Thyroid gland (tissue), 4 donors: ENCODE measurements at places on chromosomes 5 and 9.

DNA sequence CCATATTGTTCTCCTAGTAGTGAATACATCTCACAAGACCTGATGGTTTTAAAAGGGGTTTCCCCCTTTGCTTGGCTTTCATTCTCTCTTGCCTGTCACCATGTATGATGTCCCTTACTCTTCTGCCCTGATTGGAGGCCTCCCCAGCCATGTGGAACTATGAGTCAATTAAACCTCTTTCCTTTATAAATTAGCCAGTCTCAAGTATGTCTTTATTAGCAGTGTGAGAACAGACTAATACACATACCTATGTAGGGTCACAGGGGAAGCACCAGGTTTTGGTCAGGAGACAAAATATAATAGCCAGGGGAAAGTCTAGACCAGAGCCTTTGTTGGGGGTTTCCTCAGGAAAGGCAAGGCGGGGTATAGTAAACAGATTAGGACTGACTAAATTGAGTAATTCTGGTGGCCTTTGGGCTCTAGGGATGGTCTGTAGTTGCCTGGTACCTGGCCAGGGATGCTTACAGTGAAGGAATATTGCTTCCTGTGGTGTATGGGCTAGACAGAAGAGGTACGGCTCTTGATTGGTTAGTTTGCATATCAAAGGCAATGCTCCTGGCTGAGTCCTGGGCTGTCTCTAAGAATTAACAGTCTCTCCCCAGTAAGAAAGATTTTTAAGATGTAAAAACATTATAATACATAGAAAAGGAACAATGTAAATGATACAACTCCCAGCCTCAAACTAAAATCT is 254.5 kb downstream of the ELAVL2 start:
- DNase-seq, result no peak

DNA sequence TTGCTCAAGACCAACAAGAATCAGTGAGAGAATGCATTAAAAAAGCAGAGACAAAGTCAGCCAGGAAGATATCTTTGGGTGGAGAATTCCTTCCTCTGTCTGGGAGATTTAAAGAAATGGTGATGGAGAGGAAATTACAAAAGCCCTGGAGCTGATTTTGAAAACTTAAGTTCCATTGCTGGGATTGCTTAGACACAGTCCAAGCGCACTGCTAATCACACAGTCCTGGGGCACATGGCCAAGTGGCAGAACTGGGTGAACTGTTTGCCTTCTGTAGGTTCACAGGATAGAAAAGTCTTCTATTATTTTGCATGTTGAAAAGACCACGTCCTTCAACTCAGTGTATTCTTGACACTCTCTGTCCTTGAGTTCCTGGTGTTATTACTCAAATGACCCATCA is 284.9 kb upstream of the FBXL7 start:
- DNase-seq, result no peak

DNA sequence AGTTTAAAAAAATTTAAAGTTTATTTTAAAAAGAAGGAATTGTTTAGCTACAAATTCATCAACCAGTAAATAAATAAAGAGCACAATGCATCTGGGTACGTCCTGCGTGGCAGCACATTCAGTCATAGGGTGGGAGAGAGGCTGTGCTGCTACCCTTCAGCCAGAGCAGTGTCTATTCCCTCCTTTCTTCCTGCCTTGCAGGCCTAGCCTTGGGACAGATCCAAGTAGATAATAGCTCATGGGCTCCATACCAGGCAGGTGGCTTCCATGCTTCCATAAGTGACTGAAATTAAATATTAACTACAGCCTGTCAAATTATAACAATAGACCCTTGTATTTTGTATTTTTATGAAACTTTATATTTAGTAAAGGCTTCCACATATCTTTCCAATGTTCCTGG is 408.3 kb upstream of the RGMB start:
- DNase-seq, result no peak

- no peak for DNase-seq
Observed at GRCh38 chr5:90830058-90830457, 271.5 kb downstream of the ADGRV1 start.

DNA sequence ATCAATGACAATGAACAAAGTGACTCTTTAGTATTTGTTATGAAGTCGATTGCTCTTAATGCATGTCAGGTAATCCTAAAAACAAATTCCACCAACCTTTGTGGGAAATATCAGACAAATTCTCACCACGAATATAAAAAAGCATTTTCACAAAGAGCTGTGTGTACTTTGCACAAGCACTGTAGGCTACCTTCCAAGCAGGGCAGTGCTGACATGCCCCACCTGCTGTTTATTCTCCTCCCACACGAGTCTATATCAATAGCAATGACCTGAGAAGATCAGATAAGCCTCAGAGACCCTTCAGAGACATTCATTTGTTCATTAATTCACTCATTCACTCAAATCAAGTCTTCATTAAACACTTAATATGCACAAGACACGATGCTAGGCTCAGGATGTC is 469.1 kb downstream of the ZSWIM6 start:
- DNase-seq, result peak; percentile 32

- DNase-seq, result no peak
Observed at GRCh38 chr5:178424810-178425177, 165.4 kb downstream of the COL23A1 start.

- DNase-seq, result no peak
Observed at GRCh38 chr5:88743231-88743834, 139.7 kb downstream of the MEF2C start.

DNA sequence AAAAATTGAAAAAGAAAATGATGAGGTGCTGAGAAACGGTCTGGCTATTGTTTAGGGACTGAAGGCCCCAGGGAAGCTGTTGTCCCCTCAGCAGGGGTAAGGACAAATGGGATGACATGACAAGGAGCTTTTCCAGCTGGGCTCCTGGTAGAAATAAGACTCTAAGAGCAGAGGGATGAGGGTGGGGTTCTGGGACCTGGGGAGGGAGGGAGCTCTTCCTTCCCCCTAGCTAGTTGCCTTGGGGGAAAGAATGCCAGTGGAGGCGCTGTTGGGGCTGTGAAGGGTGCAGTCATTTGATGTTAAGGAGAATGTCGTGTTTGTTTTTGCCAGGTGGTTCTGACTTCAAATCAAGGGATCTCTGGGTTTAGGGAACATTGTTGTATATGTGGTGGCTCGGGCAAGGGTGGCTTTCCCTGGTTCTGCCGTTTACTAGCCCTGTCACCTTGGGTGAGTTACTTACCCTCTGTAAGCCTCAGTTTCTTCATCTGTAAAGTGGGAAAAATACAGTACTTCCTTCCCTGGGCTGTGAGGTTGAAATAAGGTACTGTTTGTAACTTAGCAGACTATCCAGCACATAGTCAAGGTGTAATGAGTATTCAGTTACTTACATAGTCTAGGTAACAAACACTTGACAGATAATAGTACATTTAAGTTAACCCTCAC is 47.8 kb downstream of the WWC1 start:
- DNase-seq, result no peak

DNA sequence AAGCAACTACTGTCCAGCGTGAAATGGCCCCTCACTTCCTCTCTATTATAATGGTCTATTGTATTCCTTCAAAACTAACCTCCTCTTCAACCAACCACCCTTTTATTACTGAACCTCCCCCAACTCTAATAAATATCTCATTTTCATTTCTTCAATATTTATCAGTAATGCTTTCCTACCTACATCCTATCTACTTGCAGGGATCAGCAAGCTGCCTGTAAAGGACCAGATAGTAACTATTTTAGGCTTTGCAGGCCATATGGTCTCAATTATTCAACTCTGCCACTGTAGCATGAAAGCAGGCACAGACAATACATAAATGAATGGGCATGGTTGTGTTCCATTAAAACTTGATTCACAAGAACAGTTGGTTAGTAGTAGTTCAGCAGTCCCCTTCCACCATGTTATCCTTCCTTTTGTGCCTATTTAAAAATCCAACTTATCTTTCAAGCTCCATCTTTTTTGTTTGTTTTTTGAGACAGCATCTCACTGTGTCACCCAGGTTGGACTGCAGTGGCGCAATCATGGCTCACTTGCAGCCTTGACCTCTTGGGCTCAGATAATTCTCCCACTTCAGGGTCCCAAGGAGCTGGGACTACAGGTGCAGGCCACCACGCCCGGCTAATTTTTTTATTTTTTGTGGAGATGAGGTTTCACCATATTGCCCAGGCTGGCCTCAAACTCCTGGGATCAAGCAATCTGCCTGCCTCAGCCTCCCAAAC is 45.8 kb downstream of the PCDHGC5 start:
- no peak for DNase-seq

DNA sequence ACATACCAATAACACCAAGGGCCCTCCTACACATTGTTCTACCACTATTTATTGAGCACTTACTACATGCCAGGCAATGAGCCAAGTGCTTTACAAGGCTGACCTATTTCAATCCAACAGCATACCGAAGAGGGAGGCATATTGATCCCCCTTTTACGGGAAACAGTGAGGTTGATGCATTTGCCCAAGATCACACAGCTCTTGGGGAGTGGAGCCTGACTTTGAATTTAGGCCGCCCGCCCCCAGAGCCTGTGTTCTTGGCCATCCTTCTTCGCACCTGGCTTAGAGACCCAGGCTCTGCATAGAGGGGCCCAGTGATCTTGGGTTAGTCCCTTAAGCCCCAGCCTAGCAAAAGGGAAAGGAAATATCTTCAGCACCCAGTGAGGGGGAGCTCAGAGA is 158.1 kb upstream of the IER5L start:
- no peak for DNase-seq
